ENCODE measurements at places on chromosomes 5 and 9.

DNA sequence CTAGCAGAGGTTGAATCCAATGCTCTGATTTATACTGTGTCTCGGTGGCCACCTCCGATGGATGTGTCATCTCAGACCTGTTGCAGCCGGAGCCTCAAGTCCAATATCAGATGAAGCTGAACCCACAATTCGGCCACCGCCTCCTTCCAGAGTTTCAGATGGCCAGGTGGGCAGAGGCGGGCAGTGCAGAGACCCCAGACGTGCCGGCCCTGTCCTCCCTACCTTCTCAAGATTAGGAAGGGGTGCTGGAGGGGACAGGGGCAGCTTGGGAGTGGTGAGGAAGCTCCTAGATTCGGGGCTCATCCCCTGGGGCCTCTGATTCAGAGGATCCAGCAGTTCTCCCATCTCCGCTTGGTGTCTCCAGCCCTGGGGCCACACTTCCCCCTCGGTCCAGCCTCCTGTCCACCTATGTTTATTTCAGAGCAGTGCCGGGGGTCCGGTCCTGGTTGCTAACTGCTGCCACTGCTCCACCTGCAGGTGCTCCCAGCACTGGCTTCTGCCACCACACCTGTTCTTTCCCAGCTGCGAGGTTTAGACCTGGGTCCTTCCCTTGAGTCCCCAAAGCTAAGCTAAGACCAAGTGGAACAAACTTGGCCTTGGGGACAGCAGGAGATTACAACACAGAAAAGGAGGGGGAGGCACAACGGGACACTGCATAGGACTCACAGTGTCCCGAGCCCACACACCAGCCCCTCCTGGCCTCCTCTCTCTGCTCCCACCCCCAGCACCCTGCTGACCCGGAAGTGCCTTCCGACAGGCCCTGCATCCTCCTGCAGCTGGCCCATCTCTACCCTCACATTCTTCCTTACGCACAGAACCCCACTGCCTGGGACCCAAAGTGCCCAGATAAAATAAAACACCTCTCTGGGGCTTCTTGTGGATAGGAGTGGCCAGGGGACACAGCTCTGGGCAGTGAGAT, 81.6 kb downstream of the NTNG2 start:
- no peak for DNase-seq

GRCh38 chr9:14909181-14909580, 1.0 kb downstream of the FREM1 start:
- no peak for DNase-seq

- no peak for DNase-seq
These were observed 94.3 kb downstream of the STRBP start for GRCh38 chr9:123174079-123174478.

DNA sequence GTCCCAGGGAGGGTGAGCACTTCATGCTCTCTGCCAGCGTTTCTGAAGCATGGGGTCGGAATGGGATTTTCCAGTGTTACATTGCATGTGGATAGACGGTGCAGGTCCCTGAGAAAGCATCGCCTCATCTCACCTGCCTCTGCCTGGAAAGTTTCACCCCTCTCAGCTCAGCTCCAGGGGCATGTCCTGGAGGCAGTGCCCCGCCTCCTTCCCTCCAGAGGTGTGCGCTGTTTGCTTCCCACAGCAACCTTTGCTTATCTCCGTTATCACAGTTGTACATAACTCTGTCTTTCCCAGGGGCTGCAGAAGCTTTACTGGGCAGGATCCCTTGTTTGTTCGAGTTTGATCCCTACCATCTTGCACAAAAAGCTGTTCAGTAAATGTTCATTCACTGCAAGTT, 10.7 kb upstream of the CREBRF start:
- no peak for DNase-seq

GRCh38 chr5:78360674-78360923, 182 bp downstream of the SCAMP1 start:
- DNase-seq, result no peak

GRCh38 chr9:15843931-15844330, 291.1 kb downstream of the CCDC171 start:
- DNase-seq, result no peak

- DNase-seq, result no peak
These were observed 108.1 kb upstream of the RAI14 start for GRCh38 chr5:34548086-34548403.

- no peak for DNase-seq
These were observed 72.1 kb upstream of the SLC28A3 start for GRCh38 chr9:84412654-84413053.

GRCh38 chr9:76297721-76298239, 96.4 kb downstream of the RFK start:
- DNase-seq, result no peak

GRCh38 chr5:101515721-101516120, 612.6 kb upstream of the ST8SIA4 start:
- DNase-seq, result no peak

DNA sequence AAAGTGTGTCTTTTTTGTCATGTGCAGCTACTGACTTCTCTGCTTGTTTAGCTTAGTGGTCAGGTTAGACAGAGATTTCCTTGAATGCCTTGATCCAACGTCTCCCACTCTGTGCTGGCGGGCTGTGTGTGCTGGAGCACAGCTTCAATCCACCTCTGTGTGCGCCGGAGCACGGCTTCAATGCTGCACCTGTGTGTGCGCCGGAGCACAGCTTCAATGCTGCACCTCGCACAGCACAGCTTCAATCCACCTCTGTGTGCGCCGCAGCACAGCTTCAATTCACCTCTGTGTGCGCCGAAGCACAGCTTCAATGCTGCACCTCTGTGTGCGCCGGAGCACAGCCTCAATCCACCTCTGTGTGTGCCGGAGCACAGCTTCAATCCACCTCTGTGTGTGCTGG, 69.0 kb upstream of the PHYKPL start:
- DNase-seq, result no peak

GRCh38 chr9:79928661-79929223, 357.0 kb downstream of the TLE4 start:
- DNase-seq, result no peak

- DNase-seq, result no peak
These were observed 139.2 kb upstream of the SMARCA2 start for GRCh38 chr9:1875921-1876448.

- no peak for DNase-seq
These were observed 61.1 kb downstream of the TMOD1 start for GRCh38 chr9:97562542-97562941.

Data from effector memory CD8-positive, alpha-beta T cell (primary cell).